H4 (cell line): ENCODE measurements at places on chromosomes 12 and 14. TPM values are rescaled to one million over a fixed set of nuclear protein-coding genes. Genes with fewer than 3 reads are reported as not detected.

GRCh38 chr12:6773590-6774351, 1.5 kb downstream of the LAG3 start:
- no peak for DNase-seq

KRT6B gene
- total RNA-seq: not detected in 2 replicates

GRCh38 chr14:75230140-75230792, 48.4 kb upstream of the FOS start:
- no peak for DNase-seq

ANKRD33 gene
- not detected in 2 replicates for total RNA-seq

GRCh38 chr14:41482861-41483260, 123.8 kb upstream of the LRFN5 start:
- DNase-seq: no peak

- no peak for DNase-seq
Observed at GRCh38 chr12:131048611-131048990, 94.9 kb downstream of the ADGRD1 start.

DNA sequence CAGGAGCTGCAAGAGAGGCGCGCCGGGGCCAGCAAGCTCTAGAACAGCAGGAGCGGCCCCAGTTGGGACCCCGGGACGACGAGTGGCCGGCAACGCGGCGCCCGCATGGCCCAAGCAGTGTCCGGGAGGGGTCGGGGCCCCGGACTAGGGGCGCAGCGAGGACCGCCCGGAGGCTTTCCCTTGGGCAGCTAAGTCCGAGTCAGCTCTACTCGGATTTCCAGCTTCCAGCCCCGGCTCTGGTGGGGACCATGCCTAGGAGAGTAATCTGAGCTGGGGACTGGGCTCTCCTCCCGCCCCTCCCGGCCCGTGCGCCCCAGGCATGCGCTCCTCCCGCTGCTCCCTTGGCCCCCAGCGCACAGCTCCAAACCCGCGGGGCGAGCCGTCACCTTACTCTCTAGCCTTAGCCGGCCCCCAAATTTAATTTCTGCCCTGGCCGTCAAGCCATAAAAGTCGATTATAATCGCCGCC, 41.6 kb upstream of the CAPRIN2 start:
- DNase-seq: peak; percentile 32

DNA sequence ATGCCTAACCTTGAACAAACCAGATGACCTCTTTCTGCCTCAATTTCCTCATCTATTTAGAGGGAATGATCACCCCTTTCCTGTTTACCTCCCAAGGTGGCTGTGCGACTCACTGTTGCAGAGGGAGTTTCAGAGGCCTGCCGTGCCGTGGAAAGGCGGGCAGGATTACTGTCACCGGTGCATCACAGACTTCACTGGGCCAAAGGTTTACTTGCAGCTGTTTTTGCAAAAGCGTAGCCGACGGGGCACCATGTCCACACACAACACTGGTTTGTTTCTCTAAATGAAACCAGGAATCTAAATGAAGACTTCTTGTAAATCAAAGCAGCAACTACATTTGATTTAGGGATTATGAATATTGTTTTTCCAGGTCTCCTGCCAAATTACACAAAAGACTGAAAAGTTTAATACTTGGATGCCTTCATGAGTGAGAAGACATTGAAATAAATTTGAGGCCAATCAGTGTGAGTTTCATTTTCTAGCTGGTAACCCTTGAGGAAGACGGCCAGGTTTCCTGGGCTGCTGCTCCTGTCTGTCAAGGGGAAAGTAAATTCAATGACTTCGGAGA, 696.1 kb upstream of the TMEM132C start:
- no peak for DNase-seq

DNA sequence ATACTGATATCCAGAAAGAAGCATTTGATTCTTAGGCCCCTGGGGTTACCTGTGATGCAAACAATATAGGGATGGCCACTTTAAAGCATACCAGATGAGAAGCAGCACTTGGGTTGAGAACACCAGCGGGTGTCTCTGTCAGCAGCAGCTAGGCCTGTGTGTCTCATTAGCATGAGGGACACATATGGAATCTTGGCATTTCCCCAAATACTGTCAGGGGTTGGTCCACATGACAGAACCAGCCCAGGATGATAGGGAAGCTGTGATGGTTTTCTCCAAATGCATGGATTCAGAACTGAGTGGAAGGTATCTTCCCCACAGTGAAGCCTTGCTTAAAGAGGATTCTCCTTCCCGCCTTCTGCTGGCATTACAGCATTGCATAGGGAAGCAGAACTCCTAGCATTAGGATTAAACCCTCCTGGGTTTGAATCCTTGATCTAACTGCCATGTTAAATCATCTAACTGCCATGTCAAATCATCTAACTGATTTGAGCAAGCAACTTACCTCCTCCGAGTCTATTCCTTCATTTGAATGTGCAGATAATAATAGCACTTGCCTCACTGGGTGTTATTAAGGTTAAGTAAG, 111.5 kb upstream of the WSCD2 start:
- DNase-seq: no peak

SRSF5 gene
- 83.3 and 86.9 TPM in 2 replicates for total RNA-seq

- DNase-seq: no peak
Observed at GRCh38 chr12:89750389-89751351, 42.0 kb upstream of the ATP2B1 start.

DNA sequence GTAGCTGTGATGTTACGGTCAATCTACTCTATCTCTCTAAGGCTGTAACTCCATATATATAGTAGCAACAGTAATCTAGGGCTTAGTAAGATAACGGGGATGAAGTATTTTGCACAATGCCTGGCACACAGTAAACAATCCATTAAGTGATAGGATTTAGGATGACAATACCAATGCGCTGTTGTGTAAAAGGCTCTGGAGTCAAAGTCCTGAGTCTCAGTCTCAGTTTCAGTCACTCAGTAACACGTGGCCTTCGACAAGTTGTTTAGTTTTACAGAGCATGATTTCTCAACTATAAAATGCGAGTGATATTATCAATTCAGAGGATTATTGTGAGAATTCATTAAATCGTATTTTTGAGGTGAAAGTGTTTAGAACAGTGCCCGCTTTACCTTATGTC, 162.4 kb downstream of the GARIN6 start:
- DNase-seq: no peak

- no peak for DNase-seq
Observed at GRCh38 chr12:52200086-52200780, 8.4 kb upstream of the KRT80 start.

DNA sequence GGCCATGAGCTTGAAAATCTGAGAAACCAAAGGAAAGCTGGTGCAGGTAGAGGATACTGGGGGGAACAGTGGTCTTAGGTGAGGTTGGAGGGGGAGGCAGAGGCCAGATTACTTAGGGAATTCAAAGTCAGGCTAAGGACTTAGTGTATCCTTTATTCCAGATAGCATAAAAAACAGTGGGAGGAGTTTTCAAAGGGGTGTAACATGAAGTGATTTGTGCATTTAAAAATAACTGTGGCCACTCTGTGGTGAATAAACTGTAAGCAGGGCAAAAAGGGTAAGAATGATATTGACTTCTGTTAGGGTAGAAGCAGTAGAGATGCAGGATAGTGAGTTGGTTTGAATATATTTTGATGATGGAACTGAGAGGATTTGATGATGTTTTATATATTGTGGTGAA, 313.2 kb downstream of the EMP1 start:
- no peak for DNase-seq

RPAP3 gene
- total RNA-seq: 29.9 and 41.6 TPM in 2 replicates

RNASE3 gene
- total RNA-seq: not detected in 2 replicates

- no peak for DNase-seq
Observed at GRCh38 chr12:15806826-15807225, 17.6 kb upstream of the EPS8 start.

- DNase-seq: no peak
Observed at GRCh38 chr12:112185093-112185923, 59.9 kb downstream of the TRAFD1 start.

RAD9B gene
- total RNA-seq: 0.21 and 0.53 TPM in 2 replicates

- no peak for DNase-seq
Observed at GRCh38 chr12:32679920-32680237, 778 bp downstream of the DNM1L start.

ADAMTS20 gene
- 0.04 and 0.31 TPM in 2 replicates for total RNA-seq

DNA sequence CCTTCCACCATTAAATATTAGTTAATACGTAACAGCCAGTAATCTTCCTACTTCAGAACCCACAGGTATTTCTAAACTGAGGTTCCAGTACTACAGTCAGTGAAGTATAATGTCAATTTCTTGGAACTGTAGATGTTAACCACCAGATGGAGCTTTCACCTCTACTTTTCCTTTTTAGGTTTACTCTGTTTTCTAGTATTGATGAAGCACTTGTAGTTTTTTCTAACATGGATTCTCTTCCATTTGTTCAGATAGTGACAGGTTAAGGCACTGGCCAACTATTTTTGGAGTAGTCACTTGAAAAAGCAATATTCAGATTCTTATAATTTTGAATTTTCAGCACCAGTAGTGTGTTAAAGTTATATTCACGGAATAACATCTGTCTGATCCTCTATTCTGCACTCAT, 4.6 kb upstream of the SEC23A start:
- DNase-seq: peak; percentile 30

HSPB8 gene
- 49.4 and 51.5 TPM in 2 replicates for total RNA-seq

- peak; percentile 39 for DNase-seq
Observed at GRCh38 chr14:101241807-101242278, 319.5 kb upstream of the DIO3 start.

GRCh38 chr12:97005174-97005573, 98.1 kb downstream of the NEDD1 start:
- DNase-seq: no peak

DNA sequence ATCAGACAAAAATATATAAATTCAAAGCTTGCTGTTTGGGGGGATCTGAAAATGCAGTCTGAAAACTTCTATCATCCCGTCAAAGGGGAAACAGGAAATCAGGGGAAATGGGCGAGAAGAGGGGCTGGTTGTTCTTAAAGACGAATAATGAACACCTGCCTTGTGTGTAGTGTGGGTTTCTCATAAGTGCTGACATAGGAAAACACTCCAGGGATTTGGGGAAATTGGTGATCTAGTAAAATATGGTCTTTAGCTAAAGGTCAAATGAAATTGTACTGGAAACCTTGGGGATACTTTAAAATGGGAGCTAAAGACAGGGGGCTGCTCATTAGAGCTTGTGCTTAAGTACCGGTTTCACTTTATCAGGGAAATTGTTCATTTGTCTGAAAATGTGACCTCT, 39.6 kb upstream of the PIK3C2G start:
- no peak for DNase-seq

NOVA1 gene
- total RNA-seq: 2.2 and 7.2 TPM in 2 replicates

GRCh38 chr12:11408096-11408495, 12.7 kb upstream of the PRB2 start:
- DNase-seq: no peak

DNA sequence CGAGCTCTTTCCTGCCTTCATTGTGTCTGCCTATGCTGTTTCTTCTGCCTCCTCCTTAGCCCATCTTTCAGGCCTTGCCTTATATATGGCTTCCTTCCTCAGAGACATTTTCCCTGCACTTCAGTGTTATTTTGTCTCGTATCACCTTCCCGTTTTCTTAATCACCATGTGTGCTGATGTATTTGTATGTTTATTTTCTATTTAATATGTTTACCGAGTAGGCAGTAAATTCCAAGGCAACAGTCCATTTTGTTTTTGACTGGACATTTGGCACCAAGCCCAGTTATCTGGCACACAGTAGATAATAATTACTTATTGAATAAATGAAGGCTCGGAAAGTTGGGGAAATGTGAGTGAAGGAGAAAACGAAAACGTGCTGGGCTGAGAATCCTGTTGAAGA, 4.6 kb upstream of the POU6F1 start:
- no peak for DNase-seq

DNA sequence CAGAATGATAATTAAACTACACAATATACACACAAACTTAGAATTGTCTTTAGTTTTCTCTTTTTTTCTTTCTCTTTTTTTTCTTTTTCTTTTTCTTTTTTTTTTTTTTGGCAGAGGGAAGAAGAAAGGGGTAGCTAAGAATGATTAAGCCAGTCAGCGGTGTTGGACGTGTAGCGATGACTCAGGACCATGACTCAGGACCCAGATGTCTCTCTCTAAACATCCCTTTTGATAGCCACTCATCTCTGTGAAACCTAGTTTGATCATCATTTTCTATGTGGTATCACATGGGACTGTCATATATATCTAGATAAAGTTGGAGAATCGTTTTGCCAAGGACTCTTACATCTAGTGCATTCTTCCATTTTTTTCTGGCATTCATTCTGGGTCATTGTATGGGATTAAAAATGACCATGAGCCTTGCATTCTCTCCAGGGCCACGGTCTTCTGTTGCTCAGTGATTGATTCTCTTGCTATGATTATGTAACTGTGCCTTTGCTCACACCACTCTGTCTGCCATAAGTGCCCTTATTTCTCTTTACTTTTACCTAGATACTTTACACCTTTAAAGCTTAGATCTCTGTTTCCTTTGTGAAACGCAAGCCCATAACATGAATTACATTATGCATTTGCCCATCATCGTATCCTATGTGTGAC, 26.6 kb upstream of the NRXN3 start:
- peak; percentile 76 for DNase-seq

DEPDC4 gene
- 2.3 and 2.5 TPM in 2 replicates for total RNA-seq

DNA sequence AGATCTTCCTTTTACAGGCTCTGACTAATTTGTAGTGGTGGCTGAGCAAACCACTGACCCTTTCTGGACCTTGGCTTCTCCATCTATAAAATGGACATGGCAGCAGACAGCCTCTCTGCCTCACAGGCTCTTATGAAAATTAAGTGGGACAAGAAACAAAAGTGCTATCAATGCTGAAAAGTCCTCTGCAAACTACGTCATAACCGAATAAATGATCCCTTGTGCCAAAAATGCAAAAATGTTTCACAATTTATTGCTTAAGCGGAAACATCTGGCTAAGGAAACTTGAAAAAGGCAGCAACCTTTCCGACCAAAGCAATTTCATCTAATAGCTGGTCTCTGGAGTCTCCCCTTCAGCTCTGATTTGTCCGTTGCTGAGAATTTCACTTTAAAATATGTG, 108.5 kb upstream of the PLXNC1 start:
- no peak for DNase-seq

RAB2B gene
- total RNA-seq: 17.5 and 22.9 TPM in 2 replicates
